Activated CD4-positive, alpha-beta T cell treated with anti-CD3 and anti-CD28 coated beads, Interleukin-2, Interleukin-6, amounts not matched to agents 100 ng/mL and 50 ng/mL, durations not matched to agents 16 hours and 8 hours (primary cell): ENCODE measurements at places on chromosomes 7 and 10.
A peak's percentile ranks its signal among the peaks of the same experiment; 100 is the strongest.

DNA sequence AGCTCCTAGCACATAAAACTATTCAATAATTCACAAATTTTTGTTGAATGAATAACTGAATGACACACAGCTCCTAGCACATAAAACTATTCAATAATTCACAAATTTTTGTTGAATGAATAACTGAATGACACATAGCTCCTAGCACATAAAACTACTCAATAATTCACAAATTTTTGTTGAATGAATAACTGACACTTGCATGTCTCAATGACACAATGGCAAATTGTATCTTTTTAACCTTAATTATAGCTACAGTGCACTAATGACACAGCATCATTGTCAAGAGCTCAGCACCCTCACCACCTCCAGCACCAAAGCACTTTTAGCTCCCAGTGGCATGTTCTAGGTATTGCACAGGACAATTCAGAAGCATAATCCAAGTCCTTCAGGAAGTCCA, 131.6 kb downstream of the PDE1C start:
- no peak for DNase-seq

- no peak for DNase-seq
Observed at GRCh38 chr10:75654772-75655171, 223.3 kb downstream of the LRMDA start.

- peak; percentile 79 for DNase-seq
Observed at GRCh38 chr10:58531084-58531695, 18.5 kb downstream of the BICC1 start.

DNA sequence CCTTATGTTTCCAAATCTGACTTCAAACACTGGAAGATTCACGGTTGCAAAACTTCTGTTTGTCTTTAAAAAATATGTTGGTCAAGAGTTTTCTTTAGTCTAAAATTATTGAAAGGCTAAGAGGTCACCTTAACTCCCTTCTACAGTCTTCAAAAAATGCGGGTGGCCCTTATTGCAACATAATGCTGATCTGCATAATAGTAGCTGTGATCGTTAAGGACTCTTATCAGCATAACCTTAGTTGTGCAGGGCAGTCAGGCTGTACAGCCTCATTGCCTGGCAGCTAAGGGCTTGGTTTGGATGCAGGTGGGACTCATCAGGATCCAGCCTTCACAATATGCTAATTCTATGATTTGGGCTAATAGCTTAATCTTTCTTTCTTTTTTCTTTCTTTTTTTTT, 15.0 kb downstream of the KIAA1217 start:
- DNase-seq, result no peak

DNA sequence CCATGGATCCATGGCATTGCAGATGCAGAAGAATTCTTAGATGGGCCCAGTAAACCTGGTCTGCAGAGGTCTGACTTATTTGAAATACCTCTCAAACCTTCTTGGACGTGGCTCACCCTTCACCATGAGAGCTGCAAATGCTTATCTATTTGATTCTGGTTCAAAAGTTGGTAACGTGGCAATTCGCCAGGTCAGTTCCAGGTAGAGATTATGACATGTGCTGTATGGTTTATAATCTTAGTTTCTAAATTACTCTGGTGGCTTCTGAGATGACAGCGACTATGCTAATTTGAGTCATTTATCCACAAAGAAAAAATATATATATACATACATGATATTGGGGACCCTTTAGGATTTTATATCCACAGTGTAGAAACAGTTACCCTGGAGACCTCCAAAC, 68.8 kb downstream of the NRP1 start:
- DNase-seq, result peak; percentile 70

DNA sequence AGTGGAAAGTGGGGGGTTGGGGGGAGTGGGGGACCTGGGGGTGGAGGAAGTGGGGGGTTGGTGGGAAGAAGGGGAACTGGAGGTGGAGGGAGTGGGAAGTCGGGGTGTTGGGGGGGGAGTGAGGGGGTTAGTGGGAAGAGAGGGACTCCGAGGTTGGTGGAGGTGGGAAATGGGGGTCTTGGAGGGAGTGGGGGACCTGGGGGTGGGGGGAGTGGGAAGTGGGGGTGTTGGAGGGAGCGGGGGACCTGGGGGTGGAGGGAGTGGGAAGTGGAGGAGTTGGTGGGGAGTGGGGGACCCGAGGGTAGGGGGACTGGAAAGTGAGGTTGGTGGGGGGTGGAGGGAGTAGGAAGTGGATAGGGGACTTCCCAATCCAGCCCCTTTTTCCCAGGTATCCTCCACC, 906 bp upstream of the MMD2 start:
- no peak for DNase-seq

DNA sequence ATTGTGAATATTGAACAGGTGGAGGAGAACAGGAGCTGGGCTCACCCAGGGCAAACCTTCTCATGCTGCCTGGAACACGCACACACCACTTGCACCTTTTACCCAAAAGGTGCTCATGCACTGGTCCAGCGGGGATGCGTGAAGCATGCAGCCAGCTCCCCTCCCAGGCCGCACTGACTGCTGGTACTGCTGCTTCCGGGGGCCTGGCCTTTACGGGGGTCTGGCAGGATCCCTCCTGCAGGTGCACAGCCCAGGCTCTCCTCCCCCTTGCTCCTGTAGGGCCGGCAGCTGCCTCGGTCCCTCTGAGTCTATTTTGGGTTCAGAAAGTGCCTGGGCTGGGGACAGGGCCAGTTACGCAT, 221.7 kb downstream of the DNAJB6 start:
- DNase-seq, result no peak

- no peak for DNase-seq
Observed at GRCh38 chr10:26378861-26379294, 59.3 kb upstream of the APBB1IP start.
